Amygdala (tissue), 56 donors: ENCODE measurements at places on chromosomes 1 and 21.

- no peak for DNase-seq
Observed at GRCh38 chr1:156444407-156445001, 56.1 kb downstream of the MEF2D start.

GRCh38 chr1:55034476-55035133, 4.7 kb upstream of the PCSK9 start:
- DNase-seq = no peak

GRCh38 chr21:46560568-46561444, 44.1 kb downstream of the S100B start:
- no peak for DNase-seq

GRCh38 chr21:46295996-46296752, 10.0 kb downstream of the YBEY start:
- DNase-seq = no peak

GRCh38 chr1:86247597-86248279, 91.2 kb upstream of the COL24A1 start:
- DNase-seq = no peak

- DNase-seq = no peak
Observed at GRCh38 chr1:92949937-92950817, 11.1 kb downstream of the DIPK1A start.

- no peak for DNase-seq
Observed at GRCh38 chr1:63190171-63190570, 132.2 kb upstream of the FOXD3 start.

GRCh38 chr1:100077531-100077930, 55.2 kb downstream of the SASS6 start:
- DNase-seq = no peak

DNA sequence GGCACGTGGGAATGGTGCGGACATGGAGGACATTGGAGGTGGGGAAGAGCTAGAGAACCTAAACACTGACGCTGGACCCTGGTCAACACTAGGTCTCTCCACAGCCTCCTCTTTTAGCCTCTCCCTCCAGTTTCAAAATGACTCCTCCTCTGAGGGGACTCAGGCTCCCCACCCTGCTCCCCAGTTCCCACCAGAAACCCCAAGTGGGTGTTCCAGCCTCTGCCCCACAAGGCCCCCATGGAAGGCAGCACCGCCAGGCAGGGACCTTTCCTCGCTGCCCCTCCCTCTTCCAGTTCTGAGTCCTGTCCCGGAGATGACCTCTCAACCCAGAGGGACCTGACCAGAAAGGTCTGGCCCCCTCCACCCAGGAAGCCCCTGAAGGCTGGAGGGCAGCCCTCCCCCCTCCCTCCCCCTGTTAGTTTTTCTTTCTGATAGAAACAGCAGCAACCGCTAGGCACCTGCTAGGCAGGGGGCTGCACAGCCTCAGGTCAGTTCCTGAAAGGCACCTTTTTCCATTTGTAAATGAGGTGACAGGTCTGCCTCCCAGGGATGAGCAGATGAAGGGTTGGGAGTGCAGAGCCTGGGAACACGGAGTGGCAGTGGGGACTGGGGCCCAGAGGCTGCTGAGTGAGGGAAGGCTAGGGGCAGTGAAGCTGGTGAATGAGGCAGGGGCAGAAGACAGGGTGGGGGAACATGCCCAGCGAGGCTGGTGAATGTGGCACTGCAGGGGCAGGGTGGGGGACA, 9.3 kb upstream of the ITGB2 start:
- DNase-seq = no peak

- DNase-seq = peak; percentile 81
Observed at GRCh38 chr1:31762726-31763670, 1.1 kb downstream of the ADGRB2 start.

- DNase-seq = no peak
Observed at GRCh38 chr21:44583089-44583799, 2.8 kb upstream of the KRTAP10-5 start.

GRCh38 chr1:233386336-233386735, 58.8 kb downstream of the MAP3K21 start:
- no peak for DNase-seq

DNA sequence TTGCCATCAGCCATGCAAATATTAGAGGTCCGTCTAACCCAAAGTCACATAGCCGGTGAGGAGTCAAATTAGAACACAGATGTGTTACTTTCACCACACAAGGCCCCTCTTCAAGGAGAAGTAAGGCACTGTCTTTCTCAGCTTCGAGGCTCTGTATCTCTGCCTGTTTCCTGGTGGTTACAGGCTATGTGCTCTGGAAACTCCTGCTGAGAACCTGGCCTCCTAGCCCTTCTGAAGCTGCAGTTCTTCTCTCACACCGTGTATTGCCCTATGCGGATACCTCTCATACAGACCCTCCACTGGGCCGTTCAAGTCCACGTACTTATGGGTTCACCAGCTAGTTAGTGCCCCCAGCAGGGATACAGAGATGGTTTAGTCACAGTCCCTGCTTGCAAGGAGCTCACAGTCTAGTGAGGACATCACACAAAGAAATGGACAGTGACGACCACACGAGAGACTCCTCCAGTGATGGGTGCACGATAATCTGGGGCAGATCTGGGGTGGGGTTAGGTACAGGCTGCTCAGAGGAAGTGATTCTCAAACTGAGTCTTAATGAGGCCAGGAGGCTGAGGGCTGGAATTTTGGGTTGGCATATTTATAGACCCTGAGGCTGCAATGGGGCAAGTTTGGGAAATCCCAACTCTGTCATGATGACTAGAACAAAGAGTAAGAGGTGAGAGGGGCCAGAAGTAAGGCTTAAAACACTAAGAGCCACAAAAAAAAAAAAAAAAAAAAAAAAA, 22.8 kb upstream of the ELOA start:
- DNase-seq = no peak

DNA sequence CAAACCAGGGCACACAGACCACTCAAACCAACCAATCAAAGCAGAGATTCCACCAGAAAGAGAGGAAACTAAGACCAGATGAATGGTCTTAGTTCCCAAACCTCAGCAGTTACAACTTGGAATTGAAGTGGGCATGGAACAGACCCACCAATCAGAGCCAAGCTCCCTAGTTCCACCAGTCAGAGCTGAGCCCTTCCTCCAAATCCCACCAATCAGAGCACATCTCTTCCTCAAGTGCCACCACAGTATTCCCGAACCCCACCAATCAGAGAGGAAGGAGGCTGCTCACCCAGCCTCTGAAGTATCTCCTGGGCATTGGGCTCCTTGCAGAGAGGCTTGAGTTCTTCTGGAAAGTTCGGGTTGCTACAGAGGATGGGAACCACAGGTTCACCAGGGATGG, 1.4 kb downstream of the GUCA2A start:
- DNase-seq = no peak

GRCh38 chr1:211947396-211948295, 87.7 kb downstream of the INTS7 start:
- DNase-seq = no peak

DNA sequence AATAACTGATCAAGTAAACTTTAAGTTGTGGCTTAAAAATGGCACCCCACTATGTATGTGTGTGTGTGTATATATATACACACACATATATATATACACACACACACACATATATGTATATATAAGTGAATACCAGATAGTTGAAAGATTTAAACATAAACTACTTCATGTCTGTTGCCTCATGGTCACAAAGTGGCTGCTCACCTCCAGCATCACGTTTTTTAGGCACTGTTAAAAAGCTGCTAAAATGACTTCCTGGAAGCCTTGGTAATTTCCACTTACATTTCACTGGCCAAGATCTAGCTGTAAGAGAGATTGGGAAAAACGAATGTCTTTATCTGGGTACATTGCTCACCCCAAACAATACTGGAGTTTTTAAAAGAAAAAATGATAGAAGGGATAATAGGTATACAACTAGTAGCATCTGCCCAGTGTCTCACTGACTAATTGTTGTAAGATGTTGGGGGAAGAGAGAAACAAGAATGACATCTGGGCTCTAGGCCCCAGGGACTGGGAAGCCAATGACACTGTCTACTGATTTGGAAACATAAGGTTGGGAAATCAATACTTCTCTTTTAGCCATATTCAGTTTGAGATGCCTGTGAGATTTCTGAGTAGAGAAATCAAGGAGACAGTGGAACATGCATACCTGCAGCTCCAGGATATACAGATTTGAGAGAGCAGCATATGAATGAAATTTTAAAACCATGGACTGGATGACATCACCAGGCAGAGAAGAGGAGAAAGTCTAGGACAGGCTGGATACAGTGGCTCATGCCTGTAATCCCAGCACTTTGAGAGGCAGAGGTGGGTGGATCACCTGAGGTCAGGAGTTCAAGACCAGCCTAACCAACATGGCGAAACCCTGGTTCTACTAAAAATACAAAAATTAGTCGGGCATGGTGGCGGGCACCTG, 42.8 kb downstream of the CLDN14 start:
- no peak for DNase-seq

GRCh38 chr21:39611551-39612190, 1.1 kb upstream of the B3GALT5 start:
- DNase-seq = no peak

DNA sequence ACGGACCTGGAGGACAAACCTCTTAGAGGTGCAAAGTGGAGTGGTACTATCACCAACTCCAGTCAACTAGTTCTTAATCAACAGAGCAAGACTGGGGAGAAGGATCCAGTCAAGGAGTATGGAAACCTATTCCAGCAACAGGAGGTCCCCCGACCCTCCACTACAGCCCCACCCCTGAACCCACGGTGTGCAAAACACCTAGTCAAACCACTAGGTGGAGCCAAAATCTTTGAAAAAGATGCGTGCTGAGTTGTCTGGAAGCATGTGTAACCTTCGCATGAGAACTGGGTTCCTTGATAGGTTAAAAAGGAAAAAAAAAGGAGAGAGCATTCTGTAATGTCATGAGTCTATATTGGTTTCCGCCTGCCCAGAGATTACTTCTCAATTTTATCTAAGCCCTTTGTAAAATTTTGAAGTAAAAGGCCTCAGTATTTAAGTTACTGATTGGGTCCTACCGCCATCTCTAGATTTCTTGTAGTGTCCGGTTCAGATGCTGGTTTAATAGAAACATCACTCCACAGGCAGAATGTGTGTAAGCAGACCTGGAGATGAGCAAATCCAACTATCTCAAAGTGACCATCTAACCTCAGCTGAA, 81.9 kb upstream of the HAO2 start:
- no peak for DNase-seq

GRCh38 chr1:207813512-207813881, 61.6 kb downstream of the CD46 start:
- no peak for DNase-seq

DNA sequence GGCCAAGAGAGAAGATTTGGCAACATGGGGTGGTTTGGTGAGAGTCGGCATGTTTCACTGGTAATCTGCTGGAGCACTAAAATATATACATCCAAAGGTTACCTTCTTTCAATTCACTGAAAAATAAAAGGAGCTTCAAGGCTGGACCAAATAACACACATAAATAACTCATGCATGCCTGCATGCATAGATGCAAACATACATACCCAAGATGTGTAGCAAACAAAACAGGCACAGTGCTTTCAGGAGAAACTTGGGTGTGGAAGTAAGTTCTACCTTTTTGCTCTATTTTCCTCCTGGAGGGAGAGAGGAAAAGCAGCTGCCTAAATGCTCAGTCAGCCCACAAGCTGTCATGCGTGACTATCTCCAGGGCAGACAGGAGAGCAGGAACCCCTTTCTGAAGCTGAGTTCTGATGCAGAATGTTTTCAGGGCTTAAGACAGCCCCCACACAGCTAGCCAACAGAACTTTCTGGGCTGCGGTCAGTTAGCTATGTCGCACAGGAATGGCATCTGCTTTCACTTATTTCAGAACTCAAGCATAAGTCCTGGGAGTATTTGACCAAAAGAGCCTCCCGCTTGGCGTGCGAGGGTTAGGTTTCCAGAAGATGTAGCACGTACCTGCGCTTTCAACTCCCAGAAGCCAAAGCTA, 166.2 kb downstream of the TOMM20 start:
- DNase-seq = no peak

- DNase-seq = no peak
Observed at GRCh38 chr1:175890958-175891357, 147.6 kb upstream of the TNR start.

- DNase-seq = no peak
Observed at GRCh38 chr1:9201401-9202239, 33.0 kb upstream of the H6PD start.

DNA sequence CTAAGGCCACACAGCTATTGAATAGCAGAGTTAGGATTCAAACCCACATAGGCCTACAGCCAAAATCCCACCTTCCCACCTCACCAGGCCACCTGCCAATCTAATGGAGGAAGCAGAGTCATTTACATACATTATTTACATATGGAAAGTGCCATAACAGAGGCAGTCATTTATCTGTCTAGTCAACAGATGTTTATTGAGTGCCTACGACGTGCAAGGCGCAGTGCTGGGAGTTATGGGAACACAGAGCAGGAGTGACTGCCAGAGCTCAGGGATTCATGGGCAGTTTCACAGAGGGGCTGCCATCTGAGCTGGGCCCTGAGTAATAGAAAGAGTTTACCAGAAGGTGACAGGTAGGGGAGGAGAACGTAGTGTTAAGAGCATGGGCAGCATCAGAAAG, 10.3 kb upstream of the PADI6 start:
- no peak for DNase-seq
